ENCODE measurements at places on chromosomes 6 and 20. TPM values are rescaled to one million over a fixed set of nuclear protein-coding genes. Genes with fewer than 3 reads are reported as not detected.

The SRSF3 gene
- 689 TPM for total RNA-seq

- peak within 1 kb of the TSS; percentile 94 for H3K4me3 ChIP-seq
- no peaks in the 10 kb centered on the region for H3K27me3 ChIP-seq
- DNase-seq: peak; percentile 94
- H3K4me1 ChIP-seq: no peaks in the 10 kb centered on the region
Observed at GRCh38 chr6:108294727-108295625, at the start of gene AFG1L. Gene AFG1L (plus strand): TSS chr6:108295054. CDS start chr6:108295080, 26 bp downstream.

GRCh38 chr6:142686507-142686887, 258.5 kb downstream of the HIVEP2 start:
- H3K36me3 ChIP-seq: no peaks in the 10 kb centered on the region
- no peaks in the 10 kb centered on the region for H3K27me3 ChIP-seq
- no peak overlapping the region for H3K27ac ChIP-seq
- DNase-seq: no peak
- H3K4me3 ChIP-seq: no peak overlapping the region

The PTK7 gene
- 130 TPM for total RNA-seq

- DNase-seq: peak; percentile 81
- H3K27me3 ChIP-seq: no peaks in the 10 kb centered on the region
- H3K27ac ChIP-seq: peak overlapping the region; percentile 58
Observed at GRCh38 chr6:77650098-77650663, 2.7 kb upstream of the MEI4 start.

The PSMB1 gene
- total RNA-seq: 237 TPM

- H3K27me3 ChIP-seq: no peaks in the 10 kb centered on the region
- no peak overlapping the region for H3K4me3 ChIP-seq
- no peaks in the 10 kb centered on the region for H3K4me1 ChIP-seq
- H3K27ac ChIP-seq: no peak overlapping the region
- H3K36me3 ChIP-seq: no peaks in the 10 kb centered on the region
- DNase-seq: no peak
Observed at GRCh38 chr20:47432834-47433210, 68.9 kb upstream of the NCOA3 start.

GRCh38 chr6:152348116-152348515, 289.0 kb downstream of the SYNE1 start:
- H3K36me3 ChIP-seq: no peaks in the 10 kb centered on the region
- H3K27ac ChIP-seq: no peak overlapping the region
- H3K4me3 ChIP-seq: no peak overlapping the region

The CEP250 gene
- 33.7 TPM for total RNA-seq

The KIF25 gene
- 2.0 TPM for total RNA-seq

The PTPRK gene
- 52.1 TPM for total RNA-seq

The LTA gene
- not detected for total RNA-seq

- peaks cover 14% of the 10 kb centered on the region for H3K36me3 ChIP-seq
- DNase-seq: no peak
Observed at GRCh38 chr20:34426026-34426425, 63.0 kb downstream of the ITCH start.

GRCh38 chr6:2732503-2733089, 18.1 kb downstream of the MYLK4 start:
- no peak overlapping the region for H3K27ac ChIP-seq
- no peak for DNase-seq
- H3K4me3 ChIP-seq: no peak overlapping the region

DNA sequence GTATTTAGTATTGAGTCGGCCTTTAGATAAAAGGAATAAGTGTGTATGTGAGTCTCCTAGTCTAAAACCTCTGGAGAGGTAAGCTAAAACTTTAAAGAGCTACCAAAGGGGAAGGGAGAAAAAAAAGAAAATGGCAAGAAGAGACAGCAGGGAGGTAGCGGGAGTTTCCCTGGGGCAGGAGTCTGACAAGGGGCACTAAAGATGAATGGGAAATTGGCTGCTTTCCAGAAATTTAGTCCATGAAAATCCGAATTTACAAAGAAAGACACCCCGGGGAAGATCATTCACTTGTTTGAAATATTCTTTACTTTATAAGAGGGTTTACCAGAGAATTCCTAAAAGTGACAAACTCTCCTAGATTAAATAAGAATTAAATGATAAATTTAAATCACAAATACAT, 19.3 kb downstream of the RMND1 start:
- H3K27me3 ChIP-seq: no peaks in the 10 kb centered on the region
- DNase-seq: no peak
- peaks cover 56% of the 10 kb centered on the region for H3K36me3 ChIP-seq
- no peaks in the 10 kb centered on the region for H3K4me1 ChIP-seq
- no peak overlapping the region for H3K27ac ChIP-seq

GRCh38 chr20:44166008-44166407, 21.0 kb downstream of the JPH2 start:
- H3K27ac ChIP-seq: no peak overlapping the region
- H3K36me3 ChIP-seq: no peaks in the 10 kb centered on the region
- no peak overlapping the region for H3K4me3 ChIP-seq
- no peaks in the 10 kb centered on the region for H3K4me1 ChIP-seq
- DNase-seq: no peak

The PRRT1 gene
- total RNA-seq: 2.8 TPM

- H3K27ac ChIP-seq: no peak overlapping the region
- no peaks in the 10 kb centered on the region for H3K4me1 ChIP-seq
- H3K27me3 ChIP-seq: no peaks in the 10 kb centered on the region
- no peak for DNase-seq
- no peaks in the 10 kb centered on the region for H3K36me3 ChIP-seq
Observed at GRCh38 chr6:1952740-1953360, 292.6 kb downstream of the GMDS start.

The HLA-DQA1 gene
- total RNA-seq: not detected

DNA sequence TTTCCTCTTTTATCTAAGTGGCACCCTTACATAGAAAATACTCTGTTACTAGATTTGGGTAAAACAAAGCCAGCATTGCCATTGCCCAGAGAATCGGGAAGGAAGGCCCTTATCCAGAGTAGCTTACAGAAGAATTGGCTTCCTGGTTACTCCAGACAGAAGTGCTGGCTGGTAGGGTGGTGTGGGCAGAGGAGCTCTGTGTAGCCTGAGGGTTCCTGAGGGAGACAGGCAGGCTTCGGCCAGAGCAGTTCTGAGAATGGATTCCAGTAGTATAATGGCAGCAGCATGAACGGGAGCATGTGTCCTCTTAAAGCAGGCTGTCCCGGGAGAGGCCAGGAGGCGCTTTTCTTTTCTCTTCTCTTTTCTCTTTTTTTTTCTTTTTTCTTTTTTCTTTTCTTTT, 11.9 kb downstream of the CUL9 start:
- H3K4me1 ChIP-seq: no peaks in the 10 kb centered on the region
- H3K27me3 ChIP-seq: no peaks in the 10 kb centered on the region
- H3K36me3 ChIP-seq: no peaks in the 10 kb centered on the region

The PRL gene
- total RNA-seq: not detected

GRCh38 chr6:124234801-124235200, 431.1 kb downstream of the NKAIN2 start:
- no peaks in the 10 kb centered on the region for H3K36me3 ChIP-seq
- no peak overlapping the region for H3K4me3 ChIP-seq
- no peak for DNase-seq

GRCh38 chr6:3026791-3027626, 27.3 kb downstream of the NQO2 start:
- no peaks in the 10 kb centered on the region for H3K27me3 ChIP-seq
- no peak for DNase-seq
- H3K36me3 ChIP-seq: no peaks in the 10 kb centered on the region
- peaks cover 17% of the 10 kb centered on the region for H3K4me1 ChIP-seq

GRCh38 chr6:148611213-148611612, 135.6 kb upstream of the UST start:
- H3K4me1 ChIP-seq: no peaks in the 10 kb centered on the region
- no peaks in the 10 kb centered on the region for H3K36me3 ChIP-seq
- H3K27me3 ChIP-seq: no peaks in the 10 kb centered on the region
- H3K27ac ChIP-seq: no peak overlapping the region
- no peak for DNase-seq
- no peak overlapping the region for H3K4me3 ChIP-seq

The SLC4A11 gene
- total RNA-seq: 29.1 TPM

DNA sequence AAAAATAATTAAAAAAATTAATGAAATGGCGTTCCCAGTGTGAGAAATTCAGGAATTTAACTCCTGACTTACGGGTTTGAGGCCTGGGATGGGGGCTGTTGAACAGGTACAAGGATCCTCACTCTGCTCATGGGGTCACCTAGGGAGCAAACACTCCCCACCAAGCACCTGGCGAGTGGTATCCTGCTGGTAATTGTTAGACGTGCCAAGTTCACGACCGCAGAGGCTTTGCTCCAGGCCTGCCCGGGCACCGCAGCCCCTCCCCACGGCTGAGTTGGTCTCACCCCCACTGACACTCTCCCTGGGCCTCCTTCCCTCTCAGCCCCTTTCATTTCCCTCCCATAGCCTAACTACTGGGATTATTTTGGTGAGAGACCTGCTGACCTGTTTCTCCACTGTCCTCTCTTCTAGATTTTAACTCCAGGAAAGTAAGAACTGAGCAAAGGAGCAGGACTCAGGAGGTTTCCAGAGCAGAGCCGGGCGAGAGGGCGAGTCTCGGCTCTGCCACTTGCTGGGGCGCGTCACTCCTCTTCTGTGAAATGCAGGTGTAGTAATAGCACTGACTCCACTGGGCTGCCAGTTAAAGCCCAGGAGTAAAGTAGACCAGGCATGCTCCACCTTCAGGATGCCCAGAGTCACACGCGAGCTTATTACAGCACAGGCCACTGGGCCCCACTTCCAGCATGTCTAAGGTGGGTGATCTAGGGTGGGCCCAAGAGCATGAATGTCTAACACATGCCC, 22.8 kb downstream of the BMP7 start:
- no peak overlapping the region for H3K4me3 ChIP-seq
- H3K27ac ChIP-seq: no peak overlapping the region
- no peaks in the 10 kb centered on the region for H3K4me1 ChIP-seq
- H3K27me3 ChIP-seq: no peaks in the 10 kb centered on the region
- DNase-seq: no peak

- H3K4me3 ChIP-seq: no peak overlapping the region
- no peaks in the 10 kb centered on the region for H3K36me3 ChIP-seq
- no peaks in the 10 kb centered on the region for H3K27me3 ChIP-seq
- no peak for DNase-seq
Observed at GRCh38 chr6:33114406-33114805, 38.6 kb downstream of the HLA-DPB1 start.

DNA sequence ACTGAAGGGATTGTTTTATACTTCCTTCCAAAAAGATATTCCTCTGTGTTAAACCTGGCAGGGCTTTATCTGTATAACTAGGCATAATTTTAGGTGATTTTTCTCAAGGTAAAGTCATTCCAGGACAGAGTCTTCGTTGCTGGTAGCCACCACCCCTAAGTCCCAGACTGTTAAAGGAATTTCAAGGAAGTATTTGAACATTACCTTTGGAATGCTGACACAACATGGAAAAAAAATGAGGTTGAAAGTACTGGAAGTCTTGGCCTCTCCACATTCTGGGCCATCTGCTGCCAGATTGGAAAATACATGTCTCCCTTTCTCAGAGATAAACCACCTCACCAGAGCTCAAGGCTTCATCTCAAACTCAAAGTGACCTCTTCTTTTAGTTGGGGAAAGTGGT, 27.0 kb upstream of the ETV7 start:
- H3K4me3 ChIP-seq: no peak overlapping the region
- no peaks in the 10 kb centered on the region for H3K27me3 ChIP-seq
- H3K27ac ChIP-seq: no peak overlapping the region
- no peaks in the 10 kb centered on the region for H3K36me3 ChIP-seq
- DNase-seq: no peak

DNA sequence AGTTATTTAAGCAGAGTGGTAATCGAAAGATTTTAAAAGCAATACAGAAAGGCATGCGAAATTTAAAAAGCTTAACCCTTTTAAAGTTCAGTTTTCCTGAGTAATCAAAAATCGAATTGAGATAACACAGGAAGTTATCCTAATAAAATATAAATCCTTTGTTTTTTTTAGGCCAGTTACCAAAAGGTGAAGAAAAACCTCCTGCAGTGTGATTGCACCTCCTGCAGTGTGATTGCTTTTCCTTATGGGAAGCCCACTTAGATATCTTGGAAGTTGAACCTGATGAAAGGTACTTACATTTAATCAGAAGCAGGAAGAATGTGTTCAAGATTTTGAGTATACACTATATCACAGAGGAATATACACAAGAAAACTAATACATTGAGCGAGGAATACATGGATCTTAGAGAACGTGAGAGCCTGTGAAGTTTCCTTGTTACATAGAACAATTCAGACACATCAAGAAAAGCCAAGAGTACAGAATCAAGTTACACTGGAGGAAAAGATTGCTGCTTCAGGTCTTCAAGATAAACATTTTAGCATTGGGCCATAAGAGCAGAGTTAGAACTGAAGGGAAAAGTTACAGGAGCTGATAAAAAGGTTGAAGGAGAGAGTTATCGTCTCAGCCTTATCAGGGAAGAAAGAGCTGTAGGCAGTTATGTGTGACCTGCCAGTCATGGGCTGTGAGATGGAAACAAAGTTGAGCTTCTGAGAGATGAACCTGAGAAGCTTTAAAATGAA, 7.7 kb upstream of the TMEM181 start:
- H3K27ac ChIP-seq: no peak overlapping the region
- no peaks in the 10 kb centered on the region for H3K36me3 ChIP-seq
- no peaks in the 10 kb centered on the region for H3K27me3 ChIP-seq
- peaks cover 5% of the 10 kb centered on the region for H3K4me1 ChIP-seq
- DNase-seq: no peak

DNA sequence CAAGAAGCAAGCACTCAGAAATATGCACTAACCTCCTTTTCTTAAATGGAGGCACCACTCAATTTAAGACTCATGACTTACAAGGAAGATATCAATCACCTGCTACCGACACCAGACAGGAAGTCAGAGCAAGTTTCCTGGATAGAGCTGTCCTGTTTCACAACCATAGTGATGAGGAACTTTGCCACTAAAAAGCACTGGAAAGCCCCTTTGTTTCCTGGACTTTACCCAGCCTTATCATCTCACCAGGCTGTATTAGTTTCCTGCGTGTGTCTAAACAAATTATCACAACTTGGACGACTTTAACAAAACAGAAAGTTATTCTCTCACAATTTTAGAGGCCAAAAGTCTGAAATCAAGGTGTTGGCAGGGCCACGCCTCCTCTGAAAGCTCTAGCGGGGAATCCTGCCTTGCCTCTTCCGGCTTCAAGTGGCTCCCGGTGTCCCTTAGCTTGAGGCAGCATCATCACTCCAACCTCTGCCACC, 253.8 kb upstream of the STXBP5 start:
- DNase-seq: no peak
- no peaks in the 10 kb centered on the region for H3K4me1 ChIP-seq
- no peak overlapping the region for H3K4me3 ChIP-seq
- no peaks in the 10 kb centered on the region for H3K36me3 ChIP-seq
- H3K27ac ChIP-seq: no peak overlapping the region

The FOXA2 gene
- total RNA-seq: 0.34 TPM

The CLDN20 gene
- not detected for total RNA-seq

DNA sequence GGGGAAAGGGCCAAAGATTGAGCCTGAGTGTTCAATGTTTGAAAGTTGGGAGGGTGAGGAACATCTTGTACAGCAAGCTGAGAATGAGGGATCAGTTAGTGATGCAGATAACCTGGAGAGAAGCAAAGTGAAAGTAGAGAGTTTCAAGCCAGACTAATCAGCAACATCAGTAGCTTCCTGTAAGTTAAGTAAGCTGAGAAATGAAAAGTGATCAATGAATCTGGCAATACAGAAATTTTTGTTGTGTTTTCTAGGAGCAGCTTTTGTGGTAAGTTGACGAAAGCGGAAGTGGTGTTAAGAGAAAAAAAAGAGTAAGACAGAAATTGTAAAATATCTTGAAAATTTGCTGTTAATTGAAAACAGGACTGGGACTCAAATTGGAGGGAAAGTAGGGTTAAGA, 855.5 kb upstream of the MAP3K7 start:
- H3K36me3 ChIP-seq: no peaks in the 10 kb centered on the region
- no peaks in the 10 kb centered on the region for H3K27me3 ChIP-seq
- no peak overlapping the region for H3K27ac ChIP-seq
- H3K4me3 ChIP-seq: no peak overlapping the region

The RSPO3 gene
- total RNA-seq: not detected
